ENCODE measurements at places on chromosomes 5 and 9.

DNA sequence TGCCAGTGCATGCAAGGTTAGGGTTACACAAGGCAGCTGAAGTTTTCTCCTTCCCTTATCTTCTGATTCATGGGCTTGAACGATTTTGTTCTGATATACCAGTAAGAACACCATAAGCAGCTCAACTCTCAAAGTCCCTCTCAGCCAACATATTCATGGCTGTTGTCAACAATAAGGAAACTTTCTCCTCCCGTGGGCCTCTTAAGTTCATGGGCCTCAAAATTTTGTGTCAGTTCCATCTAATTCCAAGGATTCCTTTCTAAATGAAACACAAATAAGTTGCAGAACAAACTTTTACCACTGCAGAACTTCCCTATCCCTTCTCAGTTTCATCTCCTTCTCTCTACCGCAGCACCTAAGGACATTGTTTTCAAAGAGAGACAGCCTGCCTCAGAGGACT is 23.6 kb upstream of the CAST start:
- DNase-seq, result no peak

- DNase-seq, result no peak
These were observed 30.8 kb downstream of the CNTRL start for GRCh38 chr9:121105531-121105930.

DNA sequence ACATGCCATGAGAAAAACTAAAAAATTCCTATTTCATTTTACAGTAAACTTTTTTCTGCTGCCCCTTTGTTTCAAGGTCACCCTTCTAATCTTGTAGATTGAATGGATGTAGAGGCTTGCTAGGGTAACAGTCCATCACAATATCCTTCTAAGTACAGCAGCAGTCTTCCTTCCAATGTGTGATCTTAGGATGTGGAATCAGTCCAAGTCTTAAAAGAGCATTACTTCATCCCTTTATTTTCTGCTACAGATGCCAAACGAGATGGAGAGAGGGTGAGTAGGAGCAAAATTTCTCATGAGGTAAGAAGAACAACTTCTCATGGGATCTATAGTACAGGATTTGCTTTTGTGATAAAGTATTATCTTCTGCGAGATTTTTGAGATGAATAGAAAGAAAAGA is 704 bp upstream of the IL33 start:
- DNase-seq, result no peak

GRCh38 chr9:14273696-14274121 is 40.2 kb downstream of the NFIB start:
- no peak for DNase-seq

- no peak for DNase-seq
These were observed 91.6 kb upstream of the STK32A start for GRCh38 chr5:147143215-147143614.

DNA sequence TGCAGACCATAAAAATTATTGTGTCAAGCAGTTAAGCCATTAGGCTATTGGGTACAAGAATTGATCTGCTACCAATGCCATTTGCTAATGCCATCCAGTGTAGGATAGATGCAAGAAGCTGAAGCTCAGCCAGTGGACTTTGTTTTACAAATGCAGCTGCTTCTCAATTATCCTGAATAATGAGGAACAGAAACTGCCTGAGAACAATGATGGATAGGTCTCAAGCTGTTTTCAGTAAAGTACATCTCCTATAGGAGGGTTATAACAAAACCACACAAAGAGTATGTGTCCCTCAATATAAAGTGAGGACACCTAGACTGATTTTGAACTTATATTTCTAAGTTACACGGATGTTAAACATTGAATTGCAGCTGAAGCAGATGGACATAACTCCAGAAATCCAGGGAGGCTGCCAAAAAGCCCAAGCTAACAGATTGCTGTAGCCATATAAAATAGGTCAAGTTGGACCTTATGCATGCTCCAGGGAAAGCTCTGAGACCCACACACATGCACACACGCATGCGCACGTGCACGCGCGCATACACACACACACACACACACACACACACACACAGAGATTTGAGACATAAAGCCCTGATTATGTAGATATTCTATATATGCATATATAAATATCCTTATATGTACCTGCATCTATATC is 482.7 kb upstream of the CD180 start:
- DNase-seq, result no peak

DNA sequence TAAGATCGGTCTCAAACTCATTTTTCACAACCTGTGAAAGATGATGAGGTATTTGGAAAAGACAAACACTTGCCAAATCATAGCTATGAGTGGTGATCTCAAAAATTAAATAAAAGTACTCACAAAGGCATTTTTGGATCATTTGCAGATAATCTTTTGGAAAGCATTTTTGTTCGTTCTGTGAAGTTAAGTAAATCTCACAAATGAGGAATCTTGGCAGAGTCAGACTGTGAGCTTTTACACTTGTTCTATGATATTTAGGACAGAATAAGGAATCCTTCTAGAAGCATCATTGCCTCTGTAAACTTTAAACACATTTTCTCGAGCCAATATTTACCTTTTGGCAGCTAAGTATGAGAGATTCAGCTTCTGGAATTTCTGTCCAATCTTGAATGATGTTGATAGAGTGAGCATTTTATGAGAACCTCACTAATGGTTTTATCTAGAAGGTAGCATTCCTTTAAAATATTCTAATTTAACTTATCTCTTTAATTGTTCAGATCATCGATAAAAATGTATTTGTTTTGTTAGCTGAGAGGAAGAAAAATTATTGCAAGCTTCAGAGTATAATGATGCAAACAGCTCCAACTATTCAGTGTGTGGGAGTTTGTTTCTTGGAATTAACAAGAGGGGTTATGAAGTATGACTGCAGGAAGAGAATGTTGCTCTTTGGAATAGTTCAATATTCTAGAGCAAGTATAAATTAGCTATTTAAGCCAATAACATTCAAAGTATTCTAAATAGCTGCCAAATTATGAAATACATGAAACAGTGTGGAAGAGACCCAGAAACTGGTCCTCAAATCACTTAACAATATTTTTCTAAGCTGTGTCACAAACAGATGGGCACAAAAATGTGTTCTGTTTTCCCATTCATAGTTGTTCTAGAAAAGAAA is 48.6 kb upstream of the SLCO6A1 start:
- DNase-seq, result no peak

GRCh38 chr9:124835026-124835557 is 18.2 kb upstream of the WDR38 start:
- peak; percentile 85 for DNase-seq

DNA sequence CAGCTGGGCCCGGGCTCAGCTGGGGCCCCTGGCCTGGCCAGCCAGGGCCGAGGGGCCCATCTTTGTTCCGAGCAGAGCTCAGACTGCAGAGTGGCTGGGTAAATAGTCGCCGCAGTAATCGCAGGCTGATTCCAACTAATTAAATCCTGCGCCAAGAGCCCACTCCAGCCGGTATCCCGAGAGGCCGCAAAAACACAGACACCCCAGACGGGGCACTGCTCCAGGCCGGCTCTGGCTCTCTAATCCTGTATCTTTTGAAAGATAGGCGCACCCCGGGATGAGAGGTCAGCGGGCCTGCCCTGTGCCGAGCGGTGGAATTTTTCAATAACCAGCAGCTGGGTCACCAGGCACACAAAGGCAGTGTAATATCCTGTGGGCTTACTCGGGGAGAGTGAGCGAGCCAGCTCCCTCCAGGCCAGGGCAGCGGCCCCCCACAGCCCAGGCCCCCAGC is 57.7 kb downstream of the LMX1B start:
- DNase-seq, result no peak

GRCh38 chr5:98770209-98770910 is 3.1 kb upstream of the RGMB start:
- peak; percentile 33 for DNase-seq

DNA sequence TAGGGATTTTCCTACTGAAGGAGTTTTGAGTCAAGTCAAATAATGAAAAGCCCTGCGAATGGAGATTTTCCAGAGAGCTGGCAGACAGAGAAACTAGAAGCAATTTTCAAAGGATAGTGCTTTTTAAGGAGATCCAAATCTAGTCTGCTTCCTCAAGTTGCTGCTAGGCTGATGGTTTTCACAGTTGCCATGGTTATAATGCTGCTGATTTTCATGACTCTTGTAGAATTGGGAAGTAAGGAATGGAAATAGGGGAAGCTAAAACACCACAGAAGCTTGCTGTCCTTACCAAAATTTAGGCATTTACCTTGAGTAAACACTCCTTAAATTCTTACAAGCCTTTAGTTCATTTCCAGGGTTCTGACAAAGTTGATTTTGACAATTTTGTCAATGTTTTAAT is 30.1 kb upstream of the HAPLN1 start:
- DNase-seq, result no peak

DNA sequence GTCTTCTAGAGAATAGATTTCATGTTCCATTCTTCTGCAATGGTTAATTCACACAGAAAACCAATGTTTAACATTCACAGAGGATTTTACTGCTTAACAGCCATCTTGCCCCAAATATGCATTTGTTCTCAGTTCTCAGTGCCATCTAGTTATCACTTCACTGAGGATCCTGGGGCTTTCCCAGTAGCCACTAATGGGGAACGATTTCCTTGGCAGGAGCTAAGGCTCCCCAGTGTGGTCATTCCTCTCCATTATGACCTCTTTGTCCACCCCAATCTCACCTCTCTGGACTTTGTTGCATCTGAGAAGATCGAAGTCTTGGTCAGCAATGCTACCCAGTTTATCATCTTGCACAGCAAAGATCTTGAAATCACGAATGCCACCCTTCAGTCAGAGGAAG is 3.4 kb downstream of the ERAP2 start:
- DNase-seq, result no peak

- DNase-seq, result no peak
These were observed 25.7 kb upstream of the KCNV2 start for GRCh38 chr9:2691626-2692025.

GRCh38 chr9:98780059-98780749 is 16.2 kb downstream of the ANKS6 start:
- DNase-seq, result no peak

DNA sequence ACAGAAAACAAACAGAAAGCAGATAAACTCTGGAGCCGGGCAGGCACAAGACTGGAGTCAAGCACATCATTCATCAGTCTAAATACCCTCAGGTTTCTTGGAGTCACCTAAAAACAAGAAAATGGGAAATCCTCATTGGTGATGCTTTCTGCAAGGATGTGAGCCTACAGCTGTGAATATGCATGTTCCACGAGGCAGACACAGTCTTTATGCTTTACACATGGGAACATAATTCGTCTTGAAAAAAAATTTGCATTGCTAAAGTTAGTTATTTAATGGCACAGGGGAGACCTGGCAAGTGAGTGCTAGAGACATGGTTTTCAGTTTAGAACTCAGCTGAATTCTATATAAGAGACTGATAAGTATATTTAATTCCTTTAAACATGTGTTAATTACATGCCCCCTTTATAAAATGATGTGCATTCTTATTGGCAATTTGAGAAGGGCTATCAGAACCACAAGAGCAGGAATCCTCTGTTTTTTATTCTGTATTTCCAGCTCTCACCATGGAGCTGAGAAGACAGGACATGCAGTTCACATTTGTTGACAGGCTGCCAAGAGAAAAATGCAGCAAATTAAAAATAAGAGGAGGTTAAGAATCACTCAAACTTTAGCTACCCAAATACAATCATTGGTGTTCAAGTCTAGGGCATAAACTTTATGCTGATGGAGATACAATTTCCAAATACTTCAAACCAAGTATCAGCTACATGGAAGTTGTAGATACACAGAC is 438.0 kb upstream of the MPDZ start:
- DNase-seq, result no peak

DNA sequence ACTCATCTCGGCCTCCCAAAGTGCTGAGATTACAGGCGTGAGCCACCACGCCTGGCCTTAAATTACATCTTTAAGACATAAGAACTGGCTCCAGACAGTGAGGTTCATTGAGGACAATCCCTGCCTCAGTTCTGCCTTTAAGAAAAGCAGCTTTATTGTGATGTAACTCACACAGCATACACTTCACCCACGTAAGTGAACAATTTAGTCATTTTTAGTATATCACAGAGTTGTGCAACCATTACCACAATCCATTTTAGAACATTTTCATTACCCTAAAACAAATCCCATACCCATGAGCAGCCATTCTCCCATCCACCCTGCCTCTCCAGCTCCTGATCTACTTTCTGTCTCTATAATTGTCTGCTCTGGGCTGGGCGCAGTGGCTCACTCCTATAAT is 24.0 kb upstream of the LTC4S start:
- no peak for DNase-seq

DNA sequence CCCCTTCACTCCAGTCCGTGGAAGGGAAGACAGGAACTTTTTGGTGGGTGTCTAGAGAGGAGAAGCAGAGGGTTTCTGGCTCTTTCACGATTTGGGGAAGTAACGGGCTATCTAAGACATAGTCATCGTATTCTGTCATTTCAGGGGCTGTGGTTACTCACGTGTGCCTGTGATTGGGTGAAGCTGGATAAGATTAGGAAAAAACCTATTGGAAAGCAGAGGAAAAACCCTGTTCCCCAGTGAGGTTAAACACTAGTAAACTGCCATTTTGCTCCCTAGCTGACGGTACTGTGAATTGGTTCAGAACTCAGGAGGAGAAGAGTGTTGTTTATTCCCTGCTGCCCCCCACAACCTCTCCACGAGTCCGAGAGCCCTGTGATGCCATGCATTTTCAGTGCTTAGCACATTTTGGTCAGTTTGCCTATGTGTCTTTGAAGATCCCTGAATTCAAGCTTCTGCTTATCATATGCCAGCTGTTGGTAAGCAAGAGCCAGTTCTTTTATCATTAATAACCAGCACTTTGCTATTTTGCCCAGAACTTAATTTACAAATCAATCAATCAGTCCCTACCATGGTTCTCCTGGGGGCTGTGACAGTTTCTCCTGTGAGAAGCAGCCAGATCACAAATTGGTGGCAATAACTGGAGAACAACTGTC is 45.1 kb upstream of the ROR2 start:
- DNase-seq, result no peak

- DNase-seq, result no peak
These were observed 4.4 kb upstream of the TBC1D13 start for GRCh38 chr9:128782669-128783068.

GRCh38 chr9:131918481-131918880 is 161.2 kb downstream of the MED27 start:
- no peak for DNase-seq

GRCh38 chr5:91898898-91899297 is 515.8 kb upstream of the ARRDC3 start:
- DNase-seq, result no peak

GRCh38 chr9:1606253-1606652 is 408.9 kb upstream of the SMARCA2 start:
- no peak for DNase-seq

GRCh38 chr5:169350016-169350415 is 49.1 kb upstream of the SLIT3 start:
- no peak for DNase-seq

GRCh38 chr5:149320791-149321330 is 24.4 kb upstream of the GRPEL2 start:
- DNase-seq, result peak; percentile 87

GRCh38 chr9:72390907-72391306 is 25.9 kb upstream of the ZFAND5 start:
- no peak for DNase-seq
